ENCODE measurements at places on chromosomes 5 and 9. TPM values are rescaled to one million over a fixed set of nuclear protein-coding genes. Genes with fewer than 3 reads are reported as not detected.
A peak's percentile ranks its signal among the peaks of the same experiment; 100 is the strongest.

PPP2R2B gene
- not detected for total RNA-seq

GARIN3 gene
- not detected for total RNA-seq

TMEM215 gene
- not detected for total RNA-seq

- H3K4me3 ChIP-seq: peak overlapping the region; percentile 87
- H3K4me1 ChIP-seq: peaks cover 14% of the 10 kb centered on the region
- DNase-seq: no peak
- no peak overlapping the region for H3K27ac ChIP-seq
- no peaks in the 10 kb centered on the region for H3K36me3 ChIP-seq
Observed at GRCh38 chr9:93574900-93575795, 1.2 kb upstream of the PHF2 start.

GRCh38 chr5:110634475-110634874 lies 92.0 kb downstream of the TMEM232 start:
- DNase-seq: no peak
- H3K36me3 ChIP-seq: no peaks in the 10 kb centered on the region
- H3K27ac ChIP-seq: no peak overlapping the region
- no peaks in the 10 kb centered on the region for H3K4me1 ChIP-seq

- no peak overlapping the region for H3K4me3 ChIP-seq
- no peaks in the 10 kb centered on the region for H3K4me1 ChIP-seq
- DNase-seq: no peak
- no peaks in the 10 kb centered on the region for H3K27me3 ChIP-seq
Observed at GRCh38 chr5:160175438-160176218, 53.7 kb upstream of the FABP6 start.

DNA sequence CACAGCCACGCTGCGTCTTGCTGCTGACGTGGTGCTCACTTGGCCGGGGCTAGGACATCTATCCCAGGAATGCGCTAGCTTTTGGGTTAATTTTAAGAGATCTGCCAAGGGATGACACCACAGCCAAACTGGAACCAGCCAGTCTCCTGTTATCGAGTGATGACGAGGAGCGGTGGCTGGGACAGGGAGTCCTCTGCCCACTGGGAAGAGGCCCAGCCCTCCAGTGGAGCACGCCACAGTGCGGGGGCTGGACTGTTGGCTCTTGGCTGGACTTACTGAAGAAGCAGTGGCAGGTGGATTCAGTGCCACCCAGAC lies 55.1 kb upstream of the PHYKPL start:
- no peak overlapping the region for H3K27ac ChIP-seq
- no peak overlapping the region for H3K4me3 ChIP-seq
- no peaks in the 10 kb centered on the region for H3K4me1 ChIP-seq

DNA sequence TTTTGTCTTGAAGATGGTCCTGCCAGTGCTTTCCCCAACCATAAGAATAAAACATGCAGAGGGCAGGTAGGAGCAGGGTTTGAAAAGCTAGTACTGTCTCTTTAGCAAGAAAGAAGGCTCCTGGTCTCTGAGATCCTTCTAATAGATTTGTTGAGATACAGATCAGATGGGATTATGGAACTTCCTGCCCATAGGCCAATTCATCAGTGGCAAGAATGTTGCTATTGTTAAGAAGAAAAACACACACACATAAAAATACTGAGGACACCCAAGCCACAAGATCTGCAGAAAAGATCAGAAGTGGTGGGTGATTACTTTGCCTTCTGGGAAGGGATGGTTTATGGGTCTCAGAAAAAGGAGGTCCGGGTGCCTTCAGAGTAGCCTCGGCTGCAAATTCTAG lies 59.8 kb downstream of the TNC start:
- H3K4me1 ChIP-seq: peaks cover 11% of the 10 kb centered on the region
- no peak for DNase-seq
- H3K4me3 ChIP-seq: no peak overlapping the region
- H3K27ac ChIP-seq: no peak overlapping the region
- H3K27me3 ChIP-seq: no peaks in the 10 kb centered on the region

DNA sequence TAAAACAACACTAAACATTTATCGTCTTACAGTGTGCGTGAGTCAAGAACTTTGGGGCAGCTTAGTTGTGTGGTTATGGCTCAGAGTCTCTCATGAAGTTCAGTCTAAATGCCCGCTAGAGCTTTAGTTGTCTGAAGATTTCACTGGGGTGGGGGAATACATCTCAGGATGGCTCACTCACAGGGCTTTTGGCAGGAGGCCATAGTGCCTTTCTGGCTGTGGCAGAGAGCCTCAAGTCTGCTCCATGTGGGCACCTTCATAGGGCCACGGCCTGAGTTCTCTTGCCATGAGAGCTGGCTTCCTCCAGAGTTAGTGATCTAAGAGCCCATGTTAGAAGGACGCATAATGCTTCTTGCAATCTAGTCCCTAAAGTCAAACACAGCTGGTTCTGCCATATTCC lies 258.8 kb upstream of the NUDT12 start:
- H3K4me1 ChIP-seq: no peaks in the 10 kb centered on the region
- no peaks in the 10 kb centered on the region for H3K27me3 ChIP-seq
- no peak overlapping the region for H3K27ac ChIP-seq
- H3K4me3 ChIP-seq: no peak overlapping the region
- no peak for DNase-seq
- no peaks in the 10 kb centered on the region for H3K36me3 ChIP-seq

GRCh38 chr5:59583151-59583809 lies 310.2 kb downstream of the PDE4D start:
- no peak for DNase-seq
- H3K27me3 ChIP-seq: no peaks in the 10 kb centered on the region
- no peaks in the 10 kb centered on the region for H3K36me3 ChIP-seq
- H3K4me1 ChIP-seq: no peaks in the 10 kb centered on the region

GRCh38 chr5:172797771-172798191 lies 26.8 kb upstream of the DUSP1 start:
- no peak overlapping the region for H3K4me3 ChIP-seq
- H3K36me3 ChIP-seq: no peaks in the 10 kb centered on the region
- no peak for DNase-seq
- no peaks in the 10 kb centered on the region for H3K27me3 ChIP-seq

DNA sequence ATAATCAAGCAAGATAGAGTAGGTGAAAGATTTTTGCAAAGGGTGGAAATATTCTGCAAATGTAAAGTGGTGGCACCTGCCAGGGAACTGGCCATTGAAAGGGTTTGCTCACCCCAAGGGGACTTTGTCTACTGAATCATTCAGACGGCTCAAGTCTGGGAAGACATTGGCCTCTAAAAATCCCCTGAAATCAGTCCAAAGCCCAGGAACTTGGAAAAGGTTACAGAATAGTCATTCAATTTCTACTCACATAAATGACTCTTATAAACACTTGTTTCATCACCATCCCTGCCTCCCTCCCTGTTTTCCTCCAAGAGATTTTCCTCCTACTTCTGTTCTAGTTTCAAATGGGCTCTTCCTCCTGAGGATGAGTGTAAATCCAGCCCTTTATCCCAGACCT lies 28.5 kb downstream of the ZNF366 start:
- H3K4me1 ChIP-seq: no peaks in the 10 kb centered on the region
- H3K27ac ChIP-seq: no peak overlapping the region
- no peaks in the 10 kb centered on the region for H3K36me3 ChIP-seq
- H3K4me3 ChIP-seq: no peak overlapping the region

DNA sequence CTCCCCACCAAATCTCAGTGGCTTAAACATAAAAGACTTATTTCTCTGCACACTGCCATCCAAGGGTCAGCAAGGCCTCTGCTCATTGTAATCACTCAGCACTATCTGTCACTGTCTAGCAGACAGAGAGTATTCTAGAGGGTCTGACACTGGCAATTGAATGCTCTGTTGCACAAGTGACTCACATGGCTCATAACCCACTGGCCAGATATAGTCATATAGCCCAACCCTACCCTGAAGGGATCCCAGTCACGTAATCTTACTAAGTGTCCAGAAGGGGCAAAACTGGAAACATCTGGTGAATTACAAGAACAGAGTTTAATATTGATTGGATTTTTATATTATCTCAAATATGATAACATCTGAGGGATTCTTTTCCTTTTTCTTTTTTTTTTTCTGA lies 80.7 kb downstream of the TSSK1B start:
- H3K36me3 ChIP-seq: no peaks in the 10 kb centered on the region
- no peak for DNase-seq
- H3K4me1 ChIP-seq: no peaks in the 10 kb centered on the region
- no peak overlapping the region for H3K27ac ChIP-seq

All from PC-9 (cell line).